Renal pelvis (tissue), 12 donors: ENCODE measurements at places on chromosomes 1 and 21. TPM values are rescaled to one million over a fixed set of nuclear protein-coding genes. Genes with fewer than 3 reads are reported as not detected.

- no peak for DNase-seq
Observed at GRCh38 chr1:41038110-41038509, 16.6 kb upstream of the SLFNL1 start.

DNA sequence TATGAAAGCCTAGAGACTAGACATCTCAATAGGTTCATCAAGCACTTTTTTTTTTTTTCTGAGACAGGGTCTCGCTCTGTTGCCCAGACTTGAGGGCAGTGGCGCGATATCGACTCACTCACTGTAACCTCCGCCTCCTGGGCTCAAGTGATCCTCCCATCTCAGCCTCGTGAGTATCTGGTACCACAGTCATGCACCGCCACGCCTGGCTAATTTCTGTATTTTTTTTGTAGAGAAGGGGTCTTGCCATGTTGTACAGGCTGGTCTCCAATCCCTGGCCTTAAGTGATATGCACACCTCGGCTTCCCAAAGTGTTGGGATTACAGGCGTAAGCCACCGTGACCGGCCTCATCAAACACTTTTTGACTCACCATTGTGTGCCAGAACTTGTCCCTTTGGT, 613 bp upstream of the GPATCH4 start:
- no peak for DNase-seq

DNA sequence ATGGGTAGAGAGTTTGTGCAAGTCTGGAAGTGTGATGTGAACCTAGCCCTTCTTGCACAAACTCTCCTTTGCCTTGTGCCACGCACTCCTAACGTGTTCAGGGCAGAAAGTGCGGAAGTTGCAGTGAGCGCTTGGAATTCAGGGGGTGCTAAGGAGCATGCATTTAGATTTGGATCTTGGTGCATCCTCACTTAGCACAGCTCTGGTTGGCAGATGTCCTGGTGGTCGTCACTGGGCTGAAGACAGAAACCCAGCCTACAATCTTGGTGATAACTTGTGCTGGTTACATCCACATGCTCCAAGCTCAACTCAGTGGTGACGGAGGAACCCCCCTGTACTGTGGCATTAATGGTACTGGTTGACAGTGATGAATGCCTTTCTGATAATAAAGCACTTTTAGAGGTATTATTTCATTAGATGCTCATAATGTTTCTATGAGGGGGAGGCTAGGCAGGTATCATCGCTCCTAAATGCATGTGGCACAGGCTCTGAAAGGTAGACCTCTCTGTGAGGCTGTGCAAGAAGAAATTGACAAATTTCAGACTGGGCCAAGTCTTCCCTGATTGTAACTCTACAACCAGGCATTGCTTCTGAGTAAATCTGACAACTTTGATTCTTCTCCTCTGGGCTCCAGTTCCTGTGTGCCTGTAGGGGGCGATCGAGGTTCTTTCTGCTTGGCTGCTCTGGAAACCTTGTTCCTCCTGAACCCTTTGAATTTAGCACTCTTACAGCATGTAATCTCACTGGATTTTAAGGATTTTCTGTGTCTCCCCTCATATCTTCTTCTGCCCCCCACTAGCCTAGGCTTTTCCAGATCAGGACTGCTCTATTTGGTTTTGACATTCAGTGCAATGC, 40.6 kb downstream of the MAPKAPK2 start:
- DNase-seq = no peak

- DNase-seq = no peak
Observed at GRCh38 chr1:116490588-116490987, 80.2 kb downstream of the CD58 start.

- DNase-seq = no peak
Observed at GRCh38 chr1:15344800-15345704, 64.6 kb upstream of the EFHD2 start.

DNA sequence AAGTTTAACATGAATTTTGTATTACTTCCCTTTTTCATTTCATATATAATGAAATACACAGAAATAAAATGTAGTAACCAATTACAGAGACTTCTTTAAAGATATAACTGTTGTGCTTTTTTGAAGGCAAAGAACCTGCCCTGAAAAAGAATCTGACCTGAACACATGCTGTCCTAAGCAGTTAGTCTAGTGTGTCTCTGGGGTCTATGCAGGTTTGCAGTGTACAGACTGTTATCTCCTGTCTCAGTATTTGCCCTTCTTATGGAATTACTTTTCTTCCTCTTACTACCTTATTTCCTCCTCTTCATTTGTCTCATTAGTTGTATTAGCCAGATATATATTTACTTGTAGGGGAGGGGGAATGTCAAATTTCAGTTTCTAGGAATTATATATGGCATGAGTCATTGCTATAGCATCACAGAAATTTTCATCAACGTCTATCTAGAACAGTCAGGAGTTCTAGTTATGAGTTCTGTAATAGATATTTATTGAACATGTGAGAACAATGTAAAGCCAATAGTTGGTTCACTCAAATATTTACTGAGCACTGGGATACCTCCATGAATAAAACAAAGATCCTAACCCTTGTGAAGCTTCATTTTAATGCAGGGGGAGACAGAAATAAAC, 28.4 kb upstream of the PLEKHO1 start:
- no peak for DNase-seq

- DNase-seq = no peak
Observed at GRCh38 chr1:5393603-5394002, 598.6 kb downstream of the NPHP4 start.

- DNase-seq = no peak
Observed at GRCh38 chr1:8464377-8464776, 146.5 kb downstream of the SLC45A1 start.

- no peak for DNase-seq
Observed at GRCh38 chr1:227333423-227333822, 15.1 kb upstream of the CDC42BPA start.

DNA sequence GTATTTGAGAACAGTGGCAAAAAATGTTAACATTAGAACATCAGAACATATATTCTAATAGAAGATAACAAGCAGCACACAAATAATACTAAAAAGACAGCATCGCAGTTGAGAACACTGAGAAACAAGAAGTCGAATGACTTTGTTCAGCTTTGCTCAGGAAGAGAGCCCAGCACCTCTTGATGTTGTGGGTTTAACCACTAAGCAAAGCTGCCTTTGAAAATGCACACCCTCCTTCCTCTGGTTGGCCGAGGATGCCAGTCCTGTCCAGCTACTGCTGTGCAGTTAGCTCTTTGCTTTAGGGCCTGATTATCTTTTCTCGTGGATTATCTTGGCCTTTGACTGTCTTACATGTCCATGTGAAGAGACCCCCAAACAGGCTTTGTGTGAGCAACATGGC, 60.5 kb downstream of the SPATA46 start:
- no peak for DNase-seq

DNA sequence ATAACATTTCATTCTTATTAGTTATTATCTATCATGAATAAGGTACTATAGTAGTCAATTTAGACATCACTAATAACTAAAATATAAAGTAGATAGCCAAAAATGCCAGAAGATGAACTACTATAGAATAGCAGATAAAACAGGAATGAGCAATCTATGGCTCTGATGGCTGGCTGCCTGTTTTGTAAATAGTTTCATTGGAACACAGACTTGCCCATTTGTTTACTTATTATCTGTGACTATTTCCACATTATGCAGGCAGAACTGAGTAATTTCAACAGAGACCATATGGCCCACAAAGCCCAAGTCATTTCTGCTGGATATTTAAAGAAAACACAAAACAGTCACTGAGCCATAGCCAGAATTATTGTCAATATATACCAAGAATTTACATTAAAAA, 222.1 kb downstream of the COL24A1 start:
- no peak for DNase-seq

- peak; percentile 91 for DNase-seq
Observed at GRCh38 chr1:81800695-81801650, at the start of gene ADGRL2. TSS of gene ADGRL2 (plus strand) at chr1:81800934. CDS start at chr1:81836985, 36,051 bp downstream.

GRCh38 chr1:39955547-39956539, 898 bp downstream of the MFSD2A start:
- no peak for DNase-seq

- DNase-seq = no peak
Observed at GRCh38 chr1:74012583-74012982, 185.4 kb downstream of the LRRIQ3 start.

- DNase-seq = no peak
Observed at GRCh38 chr21:27805696-27806095, 838.8 kb upstream of the ADAMTS5 start.

- DNase-seq = no peak
Observed at GRCh38 chr1:184152974-184153373, 101.4 kb downstream of the TSEN15 start.

GRCh38 chr1:10716840-10717239, 79.6 kb downstream of the CASZ1 start:
- no peak for DNase-seq

DNA sequence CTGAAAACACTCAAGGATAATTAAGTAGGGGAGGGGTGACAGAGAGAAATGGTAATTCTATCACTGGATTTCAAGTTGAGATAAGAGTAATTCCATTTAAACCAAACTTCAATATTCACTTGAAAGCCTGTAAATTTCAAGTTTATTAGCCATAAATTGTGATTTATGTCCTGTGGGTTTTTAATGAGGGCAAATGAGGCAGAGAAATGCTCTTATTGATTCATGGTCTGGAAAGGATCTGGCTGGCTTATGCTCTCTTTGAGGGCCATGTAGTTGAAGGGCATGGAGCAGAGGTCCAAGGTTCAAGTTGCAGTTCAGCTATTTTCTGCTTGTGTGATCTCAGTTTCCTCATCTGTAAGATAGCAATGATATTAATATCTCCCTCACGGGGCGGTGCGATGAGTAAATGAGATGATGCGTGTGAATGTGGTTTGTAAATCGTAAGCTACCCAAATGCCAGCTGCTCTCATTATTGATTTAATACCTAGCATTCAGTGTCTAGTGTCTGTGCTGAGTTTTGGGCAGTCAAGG, 12.3 kb downstream of the OLFML3 start:
- no peak for DNase-seq

- DNase-seq = no peak
Observed at GRCh38 chr1:34808051-34808810, 15.4 kb downstream of the GJA4 start.

DNA sequence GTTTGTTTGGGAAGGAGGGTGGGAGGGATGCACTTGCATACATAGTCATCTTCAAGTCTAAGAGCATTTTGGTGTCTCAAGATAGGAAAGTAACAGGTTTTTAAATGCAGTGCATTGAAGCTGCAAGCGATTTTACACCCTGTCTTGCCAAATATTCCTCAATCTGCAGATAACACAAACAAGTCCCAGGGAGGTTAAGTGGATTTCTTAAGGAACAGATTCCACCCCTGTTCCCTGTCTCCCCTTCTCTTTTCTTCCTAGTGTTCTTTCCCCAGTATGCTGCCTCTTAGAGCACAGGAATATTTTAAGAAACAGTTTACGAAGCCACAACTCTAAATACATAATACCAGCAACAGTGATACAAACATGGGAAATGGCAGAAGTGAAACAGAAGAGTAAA, 389.9 kb downstream of the PLPP3 start:
- DNase-seq = no peak

GRCh38 chr1:110176299-110176956, 26.1 kb downstream of the SLC6A17 start:
- no peak for DNase-seq

GRCh38 chr21:45110873-45111624, 36.7 kb downstream of the ADARB1 start:
- DNase-seq = no peak

DNA sequence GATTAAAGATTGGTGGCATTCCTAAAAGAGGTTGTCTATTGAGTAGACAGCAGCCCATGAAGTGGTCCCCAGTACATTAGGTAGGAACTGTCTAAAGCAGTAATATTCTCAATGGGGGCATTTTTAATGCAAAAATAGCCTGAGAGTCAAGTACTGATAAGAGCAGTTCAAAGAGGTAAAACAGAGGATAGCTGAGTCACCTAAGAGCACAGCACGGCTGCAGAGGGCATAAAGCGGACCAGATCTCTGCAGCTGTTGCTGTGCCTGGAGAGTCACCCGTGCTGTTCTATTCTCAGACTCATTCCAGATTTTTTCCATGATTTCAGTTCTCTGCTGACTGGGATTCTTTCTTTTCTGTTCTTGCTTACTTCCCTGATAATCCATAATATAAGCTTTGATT, 313.2 kb downstream of the OLFM3 start:
- no peak for DNase-seq

DNA sequence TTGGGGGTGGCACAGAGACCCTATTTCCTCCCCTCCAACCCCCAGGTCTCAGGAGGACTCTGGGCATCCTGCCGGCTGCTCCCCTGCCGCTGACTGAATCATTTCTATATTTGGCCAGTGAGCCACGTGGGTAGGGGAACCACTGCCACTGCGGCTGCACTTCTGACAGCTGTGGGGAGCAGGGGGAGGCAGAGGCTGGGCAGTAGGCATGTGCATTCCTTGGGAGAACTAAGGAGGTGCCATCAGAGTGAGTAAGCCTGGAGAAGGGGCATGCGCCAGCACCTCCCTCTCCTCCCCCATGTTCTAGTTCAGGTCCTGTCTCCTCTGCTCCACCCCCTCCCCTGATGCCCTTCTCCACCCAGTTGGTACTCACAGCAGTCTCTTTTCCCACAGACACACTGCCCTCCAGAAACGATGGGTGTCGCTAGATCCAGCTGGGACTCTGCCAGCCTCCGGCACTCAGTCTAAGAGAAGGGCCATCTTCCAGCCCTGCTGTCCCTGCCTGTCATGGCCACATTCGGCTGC, 12.0 kb downstream of the PPFIA4 start:
- no peak for DNase-seq

DNA sequence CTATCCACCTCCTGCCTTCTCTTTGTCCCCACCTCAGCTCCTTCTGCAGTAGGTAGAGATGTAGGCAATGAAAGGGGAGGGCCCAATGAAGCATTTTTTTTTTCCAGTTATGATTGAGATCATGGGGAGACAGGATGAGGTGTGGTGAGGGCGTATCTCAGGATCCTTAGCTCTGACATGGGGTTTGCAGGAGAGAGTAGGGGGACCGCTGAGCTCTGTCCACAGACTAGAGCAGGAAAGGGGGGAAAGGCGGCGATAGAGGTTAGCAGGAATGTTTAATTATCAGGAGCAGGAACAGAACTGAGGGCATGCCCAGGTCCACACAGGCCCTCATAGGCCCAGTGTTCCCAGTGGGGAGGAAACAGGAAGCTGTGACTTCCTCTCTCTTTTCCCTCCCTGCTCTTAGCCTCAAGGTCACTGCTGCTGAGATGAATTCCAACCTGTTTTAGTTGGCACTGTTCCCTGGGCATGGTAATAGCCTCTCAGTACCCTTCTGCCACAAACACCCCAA, 901 bp upstream of the RXFP4 start:
- peak; percentile 54 for DNase-seq

- DNase-seq = no peak
Observed at GRCh38 chr1:214341932-214342331, 61.0 kb downstream of the SMYD2 start.

- no peak for DNase-seq
Observed at GRCh38 chr1:212641956-212642355, 33.4 kb downstream of the ATF3 start.

The REN gene
- polyA plus RNA-seq = 58.1 TPM

The TSPEAR gene
- polyA plus RNA-seq = 1.0 TPM

The SLFNL1 gene
- 0.58 TPM for polyA plus RNA-seq

The S100B gene
- 3.5 TPM for polyA plus RNA-seq

The PDZK1IP1 gene
- 43.4 TPM for polyA plus RNA-seq

The CGN gene
- 50.9 TPM for polyA plus RNA-seq

The C1orf185 gene
- not detected for polyA plus RNA-seq

The NBPF10 gene
- polyA plus RNA-seq = 3.7 TPM

The FAM229A gene
- 11.4 TPM for polyA plus RNA-seq
